ENCODE measurements at places on chromosomes 6 and 20.

DNA sequence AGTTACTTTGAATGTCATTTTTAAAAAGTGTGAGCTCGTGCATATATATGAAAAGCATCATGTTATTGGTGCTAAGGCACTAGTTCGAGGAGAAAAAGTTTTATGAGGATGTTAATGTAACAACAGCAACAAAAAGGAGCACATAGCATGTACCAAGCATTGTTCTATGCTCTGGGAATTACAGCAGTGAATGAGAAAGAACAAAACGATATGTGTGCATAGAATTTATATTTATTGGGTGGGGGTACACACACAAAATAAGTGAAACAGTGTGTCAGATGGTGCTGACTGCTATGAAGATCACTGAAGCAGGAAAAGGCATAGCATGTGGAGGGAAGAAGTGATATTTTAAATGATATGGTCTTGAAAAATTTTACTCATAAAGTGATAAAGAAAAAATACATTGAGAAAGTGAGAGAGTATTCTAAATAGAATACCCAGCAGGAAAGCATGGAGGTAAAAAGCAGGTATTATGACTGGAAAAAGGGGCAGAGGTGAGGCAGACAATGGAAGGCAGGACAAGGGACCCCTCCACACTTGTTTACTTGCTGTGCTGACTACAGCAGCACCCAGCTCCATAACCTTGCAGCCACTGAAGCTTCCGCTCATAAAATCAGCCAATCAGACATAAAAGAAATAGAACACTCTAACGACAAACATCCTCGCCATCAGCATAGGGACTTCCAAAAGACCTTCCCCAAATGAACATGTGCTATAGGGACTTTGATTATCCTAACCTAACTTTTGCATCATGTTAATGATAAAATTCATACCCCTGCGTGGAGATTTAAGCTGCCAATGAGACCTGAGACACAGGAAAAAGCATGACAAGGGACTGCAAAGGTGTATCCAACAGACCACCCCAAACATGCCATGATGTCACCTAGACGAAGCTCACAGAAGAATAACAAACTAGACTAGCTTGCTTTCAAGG lies 119.9 kb downstream of the HFE start:
- DNase-seq = no peak

DNA sequence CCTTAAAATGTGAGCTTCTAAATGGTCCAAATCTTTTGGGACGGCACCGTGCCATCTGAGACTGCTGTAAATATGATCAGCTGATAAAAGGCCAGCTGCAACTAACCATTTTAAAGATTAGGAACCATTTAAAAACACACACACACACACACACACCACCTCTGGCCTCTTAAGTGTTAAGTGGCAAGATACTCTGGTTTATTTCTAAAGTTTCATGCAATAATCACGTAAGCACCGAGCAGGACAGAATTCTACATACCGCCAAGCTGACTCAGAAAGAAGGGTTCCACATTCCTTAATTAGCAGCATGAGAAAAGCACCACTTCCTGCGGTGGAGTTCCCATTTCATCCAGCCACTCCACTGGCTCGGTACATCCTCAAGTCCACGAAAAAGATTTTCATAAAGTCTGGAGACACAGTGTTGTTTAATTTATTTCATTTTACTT lies 17.8 kb upstream of the ZNF217 start:
- peak; percentile 75 for DNase-seq

DNA sequence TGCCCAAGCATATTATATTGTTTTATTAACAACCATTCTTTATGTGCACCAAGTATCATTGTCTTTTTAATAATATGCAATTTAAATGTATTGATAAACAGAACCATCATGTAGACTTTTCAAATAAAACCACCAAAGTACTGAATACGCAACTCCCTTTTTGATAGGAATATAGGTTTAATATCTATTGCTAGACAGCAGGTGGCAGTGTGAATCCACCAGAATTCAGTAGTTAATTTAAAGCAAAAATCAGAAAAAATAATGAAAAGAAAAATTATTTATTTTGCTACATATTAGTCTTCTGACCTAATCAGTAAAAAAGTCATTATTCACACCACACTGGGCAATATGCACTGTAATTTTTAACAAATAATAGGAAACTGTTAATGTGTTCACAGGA lies 143.7 kb downstream of the KLHL32 start:
- DNase-seq = peak; percentile 71

- no peak for DNase-seq
These were observed 42.3 kb downstream of the SLC35D3 start for GRCh38 chr6:136964398-136964797.

- DNase-seq = no peak
These were observed 4.3 kb downstream of the MYT1 start for GRCh38 chr20:64168381-64169090.

GRCh38 chr6:141729146-141729545 lies 403.6 kb upstream of the GJE1 start:
- DNase-seq = no peak

DNA sequence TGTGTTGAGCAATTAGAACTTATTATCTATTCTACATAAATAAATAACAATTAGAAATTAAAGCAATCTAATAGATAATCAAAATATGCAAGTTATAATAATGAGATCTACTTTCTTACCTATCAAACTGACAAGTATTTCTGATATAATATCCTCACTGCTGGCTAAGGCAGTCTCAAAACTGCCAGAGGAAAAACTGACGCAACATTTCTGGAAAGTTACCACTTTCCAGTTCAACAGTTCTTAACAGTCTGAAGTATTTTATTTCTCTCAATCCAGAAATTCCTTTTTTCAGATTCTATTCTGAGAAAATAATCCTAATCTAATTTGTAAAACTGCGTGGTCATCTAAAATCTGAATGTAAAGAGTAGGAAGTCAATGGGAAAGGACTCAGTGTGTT lies 121.0 kb downstream of the TRDN start:
- no peak for DNase-seq

GRCh38 chr20:24584078-24584477 lies 114.6 kb downstream of the SYNDIG1 start:
- no peak for DNase-seq

GRCh38 chr6:48136856-48137255 lies 25.9 kb upstream of the PTCHD4 start:
- no peak for DNase-seq

DNA sequence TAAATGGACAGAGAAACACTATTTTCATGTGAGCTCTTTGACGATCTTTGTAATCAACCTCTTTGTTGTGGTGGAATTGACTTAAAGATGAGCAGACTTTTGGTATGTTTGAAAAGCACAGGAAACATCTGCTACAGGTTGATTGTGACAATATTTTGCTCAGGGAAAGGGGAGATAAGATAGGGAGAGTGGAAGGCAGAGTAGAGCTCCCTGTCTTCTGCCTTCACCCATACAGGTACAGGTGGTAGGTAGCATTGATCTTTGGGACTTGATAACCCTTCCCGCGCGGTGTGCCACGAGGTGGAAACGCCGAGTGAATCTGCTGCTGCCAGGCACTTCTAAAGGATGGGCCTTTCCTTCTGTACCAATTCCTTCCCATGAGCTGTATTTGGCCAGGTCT lies 183.6 kb downstream of the UTRN start:
- DNase-seq = peak; percentile 9

GRCh38 chr6:138397128-138398122 lies 6.6 kb upstream of the HEBP2 start:
- no peak for DNase-seq

- no peak for DNase-seq
These were observed 30.7 kb downstream of the PMEPA1 start for GRCh38 chr20:57679113-57679512.

GRCh38 chr6:11535801-11536230 lies 1.7 kb upstream of the TMEM170B start:
- peak; percentile 54 for DNase-seq

- DNase-seq = no peak
These were observed 103.1 kb upstream of the SMLR1 start for GRCh38 chr6:130724089-130724488.

DNA sequence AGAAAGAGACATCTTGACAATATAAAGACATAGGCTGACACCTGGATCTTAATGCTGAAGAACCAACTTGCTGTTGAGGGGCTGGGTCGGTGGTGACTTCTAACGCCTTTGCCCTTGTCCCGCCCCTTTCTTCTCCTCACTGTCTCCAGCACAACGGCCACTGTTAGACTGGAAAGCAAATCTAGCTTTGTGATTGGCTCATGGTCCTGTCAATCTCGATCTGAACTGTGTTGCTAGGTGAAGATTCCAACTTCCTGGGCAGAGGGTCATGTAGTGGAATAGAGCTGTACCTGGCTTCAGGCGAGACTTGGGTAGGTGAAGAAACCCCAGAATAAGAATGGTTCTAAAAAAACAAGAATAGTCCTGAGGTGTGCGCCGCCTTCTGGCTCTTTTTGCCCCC lies at the start of gene PGK2:
Gene PGK2, minus strand, starts transcription at position 110 of the 400 bp plus-strand sequence. Its CDS starts 98 bp downstream, at position 12.
- no peak for DNase-seq

DNA sequence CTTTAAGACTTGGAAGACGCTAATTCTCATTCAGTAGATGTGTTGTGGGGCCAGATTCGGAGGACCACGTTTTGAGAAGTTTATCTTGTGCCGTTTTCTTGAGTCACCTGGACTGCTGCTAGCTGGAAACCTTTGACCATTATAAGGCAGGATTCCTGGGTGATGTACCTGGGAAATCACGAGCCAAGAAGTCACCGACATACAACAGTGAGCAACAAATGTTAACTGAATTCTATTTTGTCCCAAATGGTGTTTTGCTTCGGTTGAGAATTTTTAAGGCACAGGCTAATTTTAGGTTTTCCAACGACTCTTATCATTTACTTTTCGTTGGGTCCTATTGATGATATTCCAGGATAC lies 93.4 kb upstream of the BTN3A2 start:
- no peak for DNase-seq

GRCh38 chr6:33851959-33852358 lies 48.2 kb upstream of the MLN start:
- DNase-seq = peak; percentile 45

Data from common myeloid progenitor, CD34-positive (primary cell).